ENCODE measurements at places on chromosomes 1 and 21.
A peak's percentile ranks its signal among the peaks of the same experiment; 100 is the strongest.

DNA sequence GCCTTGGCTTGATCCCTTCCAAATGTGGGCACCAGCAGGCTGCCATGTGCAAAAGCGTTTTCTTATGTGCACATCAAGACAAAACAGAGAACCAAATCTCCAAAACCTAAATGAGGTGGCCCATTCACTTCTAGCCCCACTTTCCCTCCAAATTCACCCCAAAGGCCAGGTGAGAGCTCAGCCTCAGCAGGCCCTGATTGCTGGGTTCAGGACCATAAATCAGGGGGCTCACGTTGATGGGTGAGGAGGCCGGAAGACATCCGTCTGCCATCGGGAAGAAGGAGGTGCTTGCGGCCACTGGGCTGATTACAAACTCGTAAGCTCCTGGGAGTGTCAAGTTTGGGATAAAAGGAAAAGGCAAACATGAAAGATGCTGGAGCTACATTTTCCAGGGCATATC lies 86.7 kb upstream of the CLDN14 start:
- DNase-seq: no peak

DNA sequence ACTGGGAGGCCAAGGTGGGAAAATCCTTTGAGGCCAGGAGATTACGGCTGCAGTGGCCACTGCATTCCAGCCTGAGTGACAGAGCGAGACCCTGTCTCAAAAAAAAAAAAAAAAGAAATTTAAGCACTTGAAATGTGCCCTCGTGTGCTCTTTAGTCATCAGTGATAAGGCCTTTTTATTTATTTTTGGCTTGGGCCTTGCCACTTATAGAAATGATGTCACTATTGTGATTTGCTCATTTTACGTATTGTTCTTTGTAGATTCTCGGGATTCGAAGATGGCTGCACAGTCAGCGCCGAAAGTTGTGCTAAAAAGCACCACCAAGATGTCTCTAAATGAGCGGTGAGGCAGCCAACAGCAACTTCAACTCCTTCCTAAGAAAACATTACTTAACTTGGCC lies 2.4 kb downstream of the CHTOP start:
- DNase-seq: no peak

- DNase-seq: no peak
Measured at GRCh38 chr1:42259739-42260064, 75.3 kb downstream of the FOXJ3 start.

DNA sequence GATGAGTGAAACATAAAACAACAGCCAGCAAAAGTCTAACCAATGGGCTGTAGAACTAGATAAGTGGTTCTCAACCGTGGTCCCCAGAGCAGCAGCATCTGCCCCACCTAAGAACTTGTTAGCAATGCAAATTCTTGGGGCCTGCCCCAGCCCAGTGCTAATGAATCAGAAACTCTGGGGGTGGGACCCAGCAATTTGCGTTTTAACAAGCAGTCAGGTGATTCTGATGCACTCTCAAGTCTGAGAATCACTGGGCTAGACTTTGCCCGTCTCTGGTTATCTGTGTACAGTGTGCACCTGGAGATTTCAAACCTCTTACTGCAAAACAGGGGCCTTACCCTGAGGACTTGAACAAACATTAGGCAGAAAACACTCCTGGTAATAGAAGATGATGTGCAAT lies 66.5 kb downstream of the PLXNA2 start:
- DNase-seq: no peak

DNA sequence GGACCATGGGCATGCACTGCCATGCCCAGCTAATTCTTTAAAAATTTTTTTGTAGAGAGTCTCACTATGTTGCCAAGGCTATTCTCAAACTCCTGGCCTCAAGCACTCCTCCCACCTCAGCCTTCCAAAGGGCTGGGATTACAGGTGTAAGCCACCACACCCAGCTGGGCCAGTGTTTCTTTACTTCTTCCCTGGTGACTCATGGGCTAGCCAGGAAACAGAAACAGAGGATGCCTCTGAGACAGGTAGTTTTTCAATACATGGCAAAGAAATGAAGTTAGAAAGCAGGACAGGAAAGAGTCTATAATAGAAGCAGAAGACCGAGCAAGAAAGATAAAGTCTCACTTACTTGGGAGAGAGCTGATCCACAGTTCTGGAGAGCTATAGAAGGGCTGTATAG lies 7.6 kb upstream of the C1orf74 start:
- DNase-seq: no peak

DNA sequence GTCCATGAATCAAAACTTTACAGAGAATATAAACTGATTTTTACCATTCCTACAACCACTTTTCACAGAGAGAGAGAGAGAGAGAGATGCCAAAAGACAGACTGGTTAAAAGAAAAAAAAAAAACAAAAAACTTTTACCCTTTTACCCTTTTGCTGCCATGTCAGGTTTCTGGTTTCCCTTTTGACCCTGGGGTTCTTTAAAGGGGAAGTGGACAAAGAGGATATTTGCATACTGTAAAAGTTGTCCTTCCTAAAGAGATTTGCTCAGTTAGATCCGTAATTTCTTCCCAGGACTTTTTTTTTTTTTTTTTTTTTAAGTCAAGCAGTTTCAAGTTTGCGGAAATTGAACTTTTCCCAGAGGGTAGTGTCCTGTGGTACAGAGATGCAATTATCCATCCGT lies 287.8 kb upstream of the RGS18 start:
- DNase-seq: no peak

DNA sequence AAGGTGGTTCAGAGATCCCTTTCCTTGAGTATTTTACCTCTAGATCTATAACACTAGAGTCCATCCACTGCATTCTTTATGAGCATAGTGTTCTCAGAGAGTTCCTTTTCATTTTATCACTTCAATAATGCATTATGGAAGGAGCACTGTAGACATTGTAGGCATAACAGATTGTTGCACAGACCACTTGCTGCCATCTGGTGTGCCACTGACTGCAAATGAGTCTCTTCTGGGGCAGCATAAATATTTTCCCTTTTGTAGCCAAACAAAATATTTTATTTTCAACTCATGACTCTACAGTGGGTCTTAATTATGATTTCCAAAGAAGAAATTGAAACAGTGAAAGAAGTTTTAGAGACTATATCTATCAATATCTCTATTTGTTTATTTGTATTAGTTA lies 290.4 kb downstream of the OLFM3 start:
- no peak for DNase-seq

- DNase-seq: peak; percentile 1
Measured at GRCh38 chr1:19013826-19014548, 57.5 kb upstream of the IFFO2 start.

DNA sequence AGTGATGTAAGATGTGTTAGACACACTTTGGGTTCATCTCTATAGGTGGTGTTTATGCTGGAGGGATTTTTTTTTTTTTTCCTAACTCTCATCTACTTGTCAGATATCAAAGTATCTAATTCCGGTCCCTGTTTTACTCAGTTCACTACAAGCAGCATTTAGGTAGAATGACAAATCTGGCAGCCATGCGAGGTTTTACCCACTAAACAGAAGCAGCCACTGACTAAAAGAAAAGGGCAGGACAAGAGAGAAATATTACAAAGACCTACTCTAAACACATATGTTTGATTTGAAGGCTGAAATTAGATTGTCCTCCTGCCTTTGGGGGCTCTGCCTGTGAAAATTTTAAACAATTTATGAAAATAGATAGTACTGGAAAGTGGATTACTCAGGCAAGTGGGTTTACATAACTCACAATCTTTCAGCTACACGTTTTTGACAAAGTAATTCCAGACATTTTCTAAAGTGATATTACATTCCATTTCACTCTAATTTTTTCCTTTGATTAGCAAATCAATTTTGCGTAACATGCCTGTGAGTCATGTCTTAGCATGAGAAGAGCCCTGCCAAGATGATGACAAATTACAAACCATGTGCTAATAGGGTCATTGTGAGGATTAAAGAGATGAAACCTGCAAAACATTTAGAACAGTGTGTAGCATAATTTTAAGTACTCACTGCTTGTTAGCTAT lies 172.6 kb downstream of the PLA2G4A start:
- peak; percentile 61 for DNase-seq

DNA sequence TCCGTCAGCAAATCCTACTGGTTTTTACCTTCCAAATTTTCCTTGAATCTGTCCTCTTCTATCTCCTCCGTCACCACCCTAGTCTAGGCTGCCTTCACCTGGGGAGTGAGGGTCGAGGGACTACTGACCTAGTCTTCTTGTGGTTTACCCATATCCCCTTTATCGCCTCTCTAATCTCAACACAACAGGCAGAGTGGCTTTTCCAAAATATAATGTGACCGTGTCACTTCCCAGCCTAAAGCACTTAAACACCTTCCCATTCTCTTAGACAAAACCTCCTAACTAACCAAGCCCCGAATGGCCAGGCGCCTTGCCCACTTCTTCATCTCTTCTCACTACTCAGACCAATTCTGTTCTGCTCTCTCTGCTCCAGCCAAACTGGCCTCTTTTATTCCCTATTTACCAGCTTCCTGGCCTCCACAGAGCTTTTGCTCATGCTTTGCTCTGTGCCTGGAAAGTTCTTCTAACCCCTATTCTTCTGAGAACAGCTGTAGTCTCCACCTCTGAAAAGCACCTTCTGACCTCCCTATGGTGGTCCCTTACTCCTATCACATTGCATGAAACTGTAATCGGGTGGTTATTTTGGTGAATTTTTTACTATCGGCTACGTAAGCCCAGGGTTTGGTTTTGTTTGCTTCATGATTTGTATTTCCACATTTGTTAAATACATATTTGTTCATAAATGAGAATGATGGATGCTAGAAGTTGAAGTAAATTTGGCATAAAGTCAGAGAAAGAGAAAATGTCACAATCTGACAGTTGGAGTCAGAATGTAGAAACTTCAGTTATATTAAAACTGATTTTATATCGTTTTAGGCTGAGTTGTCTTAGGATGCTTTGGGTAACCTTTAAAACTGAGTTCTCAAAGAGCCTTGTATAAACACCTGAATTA lies 1.2 kb upstream of the NBPF1 start:
- no peak for DNase-seq

DNA sequence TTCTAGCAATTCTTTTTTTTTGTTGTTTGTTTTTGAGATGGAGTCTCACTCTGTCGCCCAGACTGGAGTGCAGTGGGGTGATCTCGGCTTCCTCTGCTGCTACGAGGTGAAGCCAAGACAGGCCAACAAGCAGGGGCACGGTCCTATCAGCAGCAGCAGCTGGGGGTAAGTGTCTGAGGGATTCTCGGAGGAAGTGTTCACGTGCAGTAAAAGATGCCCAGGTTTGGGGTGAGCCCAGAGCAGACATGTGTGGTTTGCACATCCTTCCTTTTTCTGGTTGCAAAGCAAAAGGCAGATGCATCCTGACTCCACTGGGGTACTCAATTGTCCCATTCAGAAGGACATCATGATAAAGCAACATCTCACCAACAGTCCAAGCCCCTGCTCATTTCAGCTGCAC lies 27.7 kb downstream of the PIGP start:
- DNase-seq: no peak

- no peak for DNase-seq
Measured at GRCh38 chr1:196655071-196655470, 3.2 kb downstream of the CFH start.

DNA sequence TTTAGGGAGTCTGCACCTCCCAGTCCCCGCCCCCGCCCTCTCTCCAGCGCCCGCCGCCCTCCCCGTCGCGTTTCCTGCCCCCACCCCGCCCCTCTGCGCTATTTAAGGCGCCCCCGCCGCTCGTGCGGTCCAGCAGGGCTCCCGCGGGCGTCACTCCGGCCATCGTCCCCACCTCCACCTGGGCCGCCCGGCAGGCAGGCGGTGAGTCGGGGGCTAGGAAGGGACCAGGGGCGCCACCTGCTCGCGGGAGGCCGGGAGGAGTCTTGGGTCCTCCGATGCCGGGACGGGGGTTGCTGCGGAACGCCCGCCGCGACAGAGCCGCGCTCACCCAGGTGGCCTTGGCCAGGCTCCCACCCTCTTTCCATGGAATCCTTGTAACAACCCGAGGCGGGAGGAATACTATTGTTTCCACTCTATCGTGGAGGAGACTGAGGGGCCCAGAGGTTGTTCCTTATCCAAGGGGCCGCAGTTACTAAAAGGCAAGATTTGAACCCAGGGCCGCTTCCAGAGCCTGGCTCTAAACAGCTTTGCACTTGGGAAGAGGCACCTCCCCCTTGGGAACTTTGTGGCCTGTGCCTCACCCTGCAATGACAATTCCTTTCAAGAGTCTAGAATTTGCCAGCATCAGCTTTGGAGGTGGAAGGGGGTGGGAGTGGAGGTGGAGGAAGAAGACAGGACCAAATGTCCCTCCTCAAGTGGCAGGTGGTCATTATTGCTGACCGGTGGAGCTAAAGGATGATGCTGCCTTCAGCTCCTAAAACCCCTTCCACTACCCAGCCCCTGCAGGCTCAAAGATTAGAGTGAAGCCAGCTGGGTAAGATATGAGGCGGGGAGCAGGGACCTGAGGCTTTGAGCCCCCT lies at the start of gene GJA4:
GJA4 (plus strand) TSS at position 132 of the 860 bp plus-strand sequence. CDS start 1,215 bp downstream, outside the sequence.
- DNase-seq: no peak

GRCh38 chr1:84010136-84010535 lies 11.2 kb upstream of the TTLL7 start:
- no peak for DNase-seq

- no peak for DNase-seq
Measured at GRCh38 chr1:1669468-1670440, 10.9 kb upstream of the CDK11B start.

GRCh38 chr1:203175237-203175826 lies at the start of gene MYBPH:
Gene MYBPH (minus strand): TSS chr1:203175826. CDS start chr1:203175755, 71 bp downstream.
- no peak for DNase-seq

DNA sequence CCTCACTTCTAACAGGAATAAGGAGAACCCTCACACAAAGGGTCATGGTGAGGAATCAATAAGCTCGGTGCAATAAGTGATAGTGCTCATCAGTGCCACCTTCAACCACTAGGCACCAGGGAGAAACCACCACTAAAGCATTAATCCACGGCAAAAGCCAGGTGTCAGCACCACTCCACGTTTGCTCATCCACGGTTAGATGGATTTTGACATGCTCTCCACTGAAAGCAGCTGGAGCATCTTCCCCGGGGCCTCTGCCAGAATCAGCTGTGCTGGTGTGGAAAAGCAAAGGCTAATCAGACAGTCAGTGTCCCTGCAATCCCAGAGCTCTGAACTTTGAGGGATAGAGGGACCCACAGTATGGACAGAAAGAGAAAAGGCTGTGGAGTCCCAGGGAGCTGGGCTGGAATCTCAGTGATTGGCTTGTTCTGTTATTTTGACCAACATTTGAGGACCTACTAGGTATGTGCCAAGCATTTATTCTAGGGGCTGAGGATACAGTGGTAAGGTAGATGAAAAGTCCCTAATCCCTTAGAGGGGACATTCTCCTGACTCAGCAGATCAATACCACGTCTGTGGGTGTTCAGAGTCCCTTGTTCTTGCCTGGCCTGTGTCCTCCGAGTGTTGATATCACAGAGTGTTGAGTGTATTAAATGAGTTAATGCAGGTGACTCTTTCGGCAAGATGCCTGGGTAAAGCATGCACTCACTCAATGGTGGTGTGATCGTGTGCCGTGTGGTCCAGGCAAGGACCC lies 41.3 kb downstream of the FHAD1 start:
- no peak for DNase-seq

GRCh38 chr1:14098294-14098913 lies 398.4 kb downstream of the PRDM2 start:
- DNase-seq: no peak

DNA sequence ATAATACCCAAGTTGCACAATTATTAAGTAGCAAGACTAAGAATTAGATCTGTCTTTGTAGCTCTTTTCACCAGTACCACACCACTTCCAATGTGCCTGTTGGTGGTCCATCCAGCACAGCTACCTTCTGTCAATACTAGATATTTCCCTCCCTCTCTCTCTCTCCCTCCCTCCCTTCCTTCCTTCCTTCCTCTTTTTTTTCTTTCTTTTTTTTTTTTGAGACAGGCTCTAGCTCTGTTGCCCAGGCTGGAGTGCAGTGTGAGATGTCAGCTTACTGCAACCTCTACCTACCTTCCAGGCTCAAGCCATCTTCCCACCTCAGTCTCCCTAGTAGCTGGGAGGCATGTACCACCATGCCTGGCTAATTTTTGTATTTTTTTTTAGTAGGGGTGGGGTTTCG lies 21.1 kb downstream of the KPNA6 start:
- DNase-seq: no peak

All from AG20443 (cell line).